ENCODE measurements at places on chromosomes 16 and 17. TPM values are rescaled to one million over a fixed set of nuclear protein-coding genes. Genes with fewer than 3 reads are reported as not detected.

DNA sequence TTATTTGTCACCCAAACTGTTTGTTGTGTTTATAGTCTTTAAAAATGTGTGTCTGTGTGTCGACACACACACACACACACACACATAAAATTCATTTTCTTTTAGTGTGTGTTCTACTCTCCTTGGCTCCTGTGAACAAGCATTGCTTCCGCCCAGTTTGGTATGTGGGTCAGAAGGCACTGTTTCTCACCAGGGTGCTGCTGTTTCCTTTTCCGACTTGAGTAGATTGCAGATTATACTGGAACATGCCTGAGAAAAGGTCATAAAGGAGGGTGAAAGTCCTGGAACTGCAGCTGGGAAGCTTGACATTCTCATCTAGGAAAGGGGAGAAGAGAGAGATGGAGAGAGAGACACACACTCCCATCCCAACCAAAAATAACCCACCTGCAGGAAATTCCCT lies 330.3 kb downstream of the BCAS3 start:
- no peak for DNase-seq

DNA sequence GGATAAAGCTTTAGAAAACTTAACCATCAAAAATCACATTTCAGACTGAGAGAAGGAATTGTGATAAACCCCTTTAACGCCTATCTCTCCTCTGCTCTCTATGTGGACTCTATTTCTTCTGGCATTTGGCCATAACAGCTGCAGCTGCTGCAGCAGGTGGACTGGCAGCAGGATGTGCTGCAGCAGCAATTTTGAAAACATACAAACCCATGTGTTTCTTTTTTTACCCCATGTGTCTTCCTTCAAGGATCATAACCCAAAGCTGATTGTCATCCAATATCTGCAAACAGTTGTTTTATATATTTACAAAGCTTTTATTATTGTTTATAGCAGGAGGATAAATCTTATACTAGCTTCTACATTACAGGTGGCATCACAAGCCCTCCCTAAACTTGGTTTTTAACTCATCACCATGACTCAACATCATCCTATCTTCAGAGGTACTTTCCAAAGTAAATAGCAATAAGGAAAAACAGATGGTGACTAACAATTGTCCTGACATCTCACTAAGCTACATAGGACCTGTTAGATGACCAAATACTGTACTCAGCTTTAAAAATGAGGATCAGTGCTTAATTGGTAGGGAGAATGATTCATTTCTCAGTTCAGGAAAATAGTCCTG lies 14.5 kb upstream of the KRTAP9-2 start:
- no peak for DNase-seq

- peak; percentile 32 for DNase-seq
Observed at GRCh38 chr17:49390548-49391324, 23.9 kb downstream of the PHB1 start.

DNA sequence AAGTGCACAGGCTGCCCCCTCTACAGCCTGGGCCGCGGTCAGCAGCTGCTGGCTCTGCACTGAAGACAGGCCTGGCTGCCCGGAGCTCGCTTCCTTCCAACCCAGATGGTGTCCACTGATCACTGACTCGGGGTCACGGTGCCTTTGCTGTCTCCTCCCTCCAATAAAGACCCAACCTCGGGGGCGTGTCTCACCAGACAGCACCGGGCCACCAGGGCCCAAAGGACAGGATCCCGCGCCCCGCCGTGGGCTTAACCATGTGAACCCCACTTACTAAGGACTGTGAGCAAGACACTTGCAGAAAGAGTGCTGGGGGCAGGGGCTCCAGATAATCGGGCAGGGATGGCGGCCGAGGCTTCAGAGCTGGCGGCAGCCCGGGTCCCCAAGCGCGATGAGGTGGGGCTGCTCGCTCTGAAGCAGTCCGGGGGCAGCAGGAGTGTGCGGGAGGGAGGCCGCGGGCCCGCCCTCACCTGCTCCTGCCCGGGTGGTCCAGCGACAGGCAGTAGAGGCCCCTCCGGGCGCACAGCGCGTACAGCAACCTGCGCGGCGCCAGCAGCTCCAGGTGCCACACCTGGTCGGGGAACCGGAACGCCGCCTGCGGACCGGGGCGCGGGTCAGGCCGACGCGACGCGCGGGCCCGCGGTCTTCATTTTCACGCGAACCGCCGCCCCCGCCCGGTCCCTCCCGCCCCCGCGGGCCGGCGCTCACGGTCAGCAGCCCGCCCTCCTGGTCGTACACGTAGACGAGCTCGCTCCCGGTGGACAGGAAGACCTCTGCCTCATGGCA lies 502 bp downstream of the FAAP100 start:
- no peak for DNase-seq

DNA sequence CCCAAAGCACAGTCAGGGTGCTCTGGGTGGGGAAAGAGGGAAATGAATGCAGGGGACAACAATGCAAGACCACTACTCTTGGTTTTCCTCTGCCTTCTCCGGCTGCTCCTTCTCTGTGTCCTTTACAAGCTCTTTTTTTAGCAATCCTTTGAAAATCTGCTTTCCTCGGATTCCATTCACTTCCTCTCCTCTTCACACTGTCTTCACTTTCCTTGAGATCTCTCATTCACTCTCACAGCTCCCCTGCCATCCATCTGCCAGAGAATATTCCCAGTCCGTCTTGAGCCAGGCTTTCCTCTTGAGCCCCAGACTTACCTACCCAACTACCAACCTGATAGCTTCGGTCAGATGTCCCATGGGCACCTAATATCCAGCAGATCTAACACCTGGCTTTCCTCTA lies 11.0 kb upstream of the SPOP start:
- DNase-seq: no peak

DNA sequence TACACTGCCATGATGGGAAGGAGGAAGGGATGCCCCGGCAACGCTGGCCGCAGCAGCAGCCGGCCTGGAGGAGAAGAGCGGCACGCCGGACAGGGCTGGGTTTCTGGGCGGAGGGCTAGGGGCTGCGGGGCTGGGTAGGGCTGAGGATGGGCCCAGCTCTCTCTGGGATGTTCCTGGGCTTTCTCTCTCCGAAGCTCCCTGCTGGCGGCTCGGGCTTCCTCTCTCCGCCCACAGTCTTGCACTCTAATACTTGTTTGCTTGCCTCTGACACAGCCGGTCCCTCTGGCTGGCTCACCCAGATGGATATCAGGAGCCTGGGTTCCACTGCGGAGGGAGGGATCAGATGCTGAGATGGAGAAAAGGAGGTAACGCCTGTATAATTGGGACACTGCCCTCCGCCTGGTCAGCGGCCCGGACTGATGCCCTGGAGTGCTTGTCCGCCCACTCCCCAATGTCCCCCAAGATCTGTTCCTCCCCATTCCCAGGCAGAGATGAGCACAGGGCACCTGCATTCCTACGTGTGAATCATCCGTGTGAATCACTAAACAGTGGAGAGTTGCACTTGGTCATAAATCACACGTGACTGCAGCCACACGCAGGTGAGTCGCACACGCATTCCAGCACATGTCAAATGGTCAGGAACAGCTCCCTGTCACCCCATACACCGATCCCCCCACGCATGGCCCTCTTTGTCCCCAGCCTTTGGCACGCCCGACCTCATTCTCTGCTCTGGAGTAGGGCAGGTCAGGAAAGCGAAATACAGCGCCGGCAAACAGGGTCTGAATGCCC lies at the start of gene ALOXE3:
Gene ALOXE3 (minus strand): TSS at position 535 of the 789 bp plus-strand sequence. CDS start 524 bp downstream, at position 11.
- peak; percentile 93 for DNase-seq

- no peak for DNase-seq
Observed at GRCh38 chr17:82400830-82401229, 17.3 kb upstream of the HEXD start.

GRCh38 chr17:33266611-33267010 lies 26.5 kb downstream of the ASIC2 start:
- no peak for DNase-seq

GRCh38 chr17:75263055-75263454 lies 1.4 kb downstream of the MRPS7 start:
- no peak for DNase-seq

GRCh38 chr16:68612996-68613395 lies 32.1 kb upstream of the CDH3 start:
- no peak for DNase-seq

DNA sequence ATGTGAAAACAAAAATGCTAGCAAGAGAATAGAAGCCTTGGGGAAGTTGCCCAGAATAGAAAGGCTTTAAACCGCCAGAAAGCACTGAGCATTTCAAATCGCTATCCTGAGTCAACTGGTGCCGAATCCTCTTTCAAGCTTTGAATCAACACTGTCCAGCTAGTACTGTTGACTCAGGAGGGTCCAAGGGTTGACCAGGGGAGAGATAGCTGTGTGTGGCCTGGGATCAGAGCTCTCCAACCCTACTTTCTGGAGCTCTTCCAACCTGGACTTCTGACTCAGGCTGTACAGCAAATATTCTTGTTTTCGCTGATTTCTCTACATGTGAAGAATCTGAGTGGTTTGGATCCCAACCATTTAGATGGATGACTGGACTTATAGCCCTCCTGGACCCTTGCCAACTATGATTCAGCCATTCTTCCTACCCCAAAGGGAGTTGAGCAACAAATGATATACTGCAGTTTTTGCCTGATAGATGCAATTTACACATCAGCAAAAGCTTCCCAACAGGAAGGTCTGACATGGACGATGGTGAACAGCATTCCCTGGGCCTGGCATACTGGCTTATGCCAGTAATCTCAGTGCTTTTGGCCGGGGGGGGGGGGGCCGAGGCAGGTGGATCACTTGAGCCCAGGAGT lies 154.0 kb upstream of the SDK2 start:
- no peak for DNase-seq

GRCh38 chr17:82983510-82984248 lies 95.7 kb upstream of the METRNL start:
- DNase-seq: no peak

DNA sequence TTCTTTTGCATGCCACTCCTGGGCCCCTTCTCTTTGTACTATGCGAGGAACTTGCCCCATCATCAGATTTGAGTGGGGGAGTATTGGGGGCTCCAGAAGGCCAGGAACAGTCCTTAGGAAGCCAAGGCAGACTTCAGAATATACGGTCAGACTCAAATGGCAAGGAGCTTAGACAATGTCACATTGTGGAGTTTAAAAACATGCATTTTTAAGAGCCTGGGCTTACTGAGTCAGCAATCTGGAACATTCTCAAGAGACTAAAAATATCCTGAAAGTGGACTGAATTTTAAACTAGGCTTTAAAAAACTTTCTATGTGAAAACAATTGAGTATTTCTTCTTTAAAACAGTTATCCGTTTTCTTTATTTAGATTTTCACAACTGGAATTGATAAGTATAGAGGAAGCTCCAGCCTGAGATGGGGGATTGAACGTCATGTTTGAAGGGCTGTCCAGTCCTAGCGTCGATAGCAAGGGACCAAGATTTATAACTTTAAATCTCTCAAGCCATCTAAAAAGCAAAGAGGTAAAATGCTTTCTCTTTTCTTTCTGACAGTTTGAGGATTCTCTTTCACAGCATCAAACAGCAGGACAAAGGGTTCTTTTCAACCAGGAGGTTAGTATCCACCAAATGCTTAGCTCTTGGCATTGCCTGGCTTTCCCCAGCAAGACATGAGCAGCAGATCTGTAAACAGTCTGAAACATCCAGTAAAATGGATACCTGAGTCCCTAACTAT lies 45.8 kb upstream of the CDRT4 start:
- no peak for DNase-seq

DNA sequence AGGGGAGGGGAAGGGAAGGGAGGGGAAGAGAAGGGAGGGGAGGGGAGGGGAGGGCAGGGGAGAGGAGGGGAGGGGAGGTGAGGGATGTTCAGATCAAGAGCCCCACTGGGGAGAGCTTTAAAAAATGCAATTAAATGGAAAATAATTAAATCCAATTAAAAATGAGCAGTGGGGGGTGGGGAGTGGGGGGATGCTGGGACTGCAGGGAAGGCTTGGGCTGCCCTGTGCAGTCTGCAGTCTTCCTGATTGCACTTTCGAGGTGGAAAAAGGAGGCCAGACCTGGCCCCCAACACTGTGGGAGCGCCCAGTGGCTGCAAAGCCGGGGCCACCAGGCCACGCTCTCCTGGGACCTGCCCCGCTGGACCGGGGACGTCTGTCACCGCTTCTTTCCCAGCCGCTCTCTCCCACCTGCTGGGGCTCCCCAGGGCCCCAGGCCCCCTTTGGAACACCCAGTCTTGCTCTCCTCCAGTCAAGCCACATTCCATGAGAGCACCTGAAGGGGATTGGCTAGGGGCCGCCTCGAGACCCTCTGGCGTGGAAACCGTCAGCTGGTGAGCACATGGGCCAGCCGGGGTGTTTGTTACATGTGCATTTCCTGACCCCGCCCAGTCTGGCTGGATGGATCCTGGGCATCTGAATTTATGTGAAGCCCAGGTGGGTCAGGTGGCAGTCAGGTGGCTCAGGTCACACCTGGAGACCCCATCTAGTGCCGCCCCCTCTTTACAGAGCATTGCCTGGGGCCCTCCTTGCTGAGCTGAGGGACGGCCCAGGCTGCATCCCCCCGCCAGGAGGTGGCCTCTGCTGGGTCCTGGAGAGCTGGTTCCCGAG lies 37.6 kb upstream of the CBFA2T3 start:
- DNase-seq: no peak

DNA sequence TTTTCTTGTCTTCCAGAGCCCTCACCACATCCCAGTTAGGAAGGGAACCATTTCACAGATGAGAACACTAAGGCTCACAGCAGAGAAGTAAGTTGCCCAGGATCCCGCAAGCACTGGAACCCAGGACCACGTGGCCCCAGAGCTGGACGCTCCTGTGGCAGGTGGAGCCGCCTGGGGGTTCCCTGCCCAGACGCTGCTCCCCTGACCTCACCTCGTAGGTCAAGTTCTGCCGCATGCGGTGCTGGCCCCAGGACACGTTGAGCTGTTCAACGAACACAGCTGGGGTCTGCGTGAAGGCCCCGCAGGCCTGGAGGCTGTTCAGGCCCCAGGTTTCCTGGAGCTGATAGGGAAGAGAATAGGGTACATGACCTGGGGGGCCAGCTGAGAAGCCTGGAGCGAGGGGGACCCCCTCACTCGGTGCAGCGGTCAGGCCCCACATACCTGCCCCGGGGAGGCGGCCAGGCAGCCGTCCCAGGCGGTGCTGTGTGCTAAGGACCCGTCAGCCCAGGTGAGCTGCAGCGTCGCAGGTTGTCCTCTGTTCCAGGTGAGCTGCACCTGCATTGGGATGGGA lies 54.1 kb downstream of the RMI2 start:
- no peak for DNase-seq

GRCh38 chr17:21127509-21128077 lies 829 bp downstream of the DHRS7B start:
- DNase-seq: no peak

GRCh38 chr17:6894206-6894528 lies 62.6 kb upstream of the TEKT1 start:
- no peak for DNase-seq

GRCh38 chr16:89344846-89345611 lies 127.5 kb downstream of the ZNF778 start:
- DNase-seq: no peak

EFCAB13 gene
- 4.5 TPM for total RNA-seq

NPIPA5 gene
- total RNA-seq: 11.0 TPM

CDRT15L2 gene
- not detected for total RNA-seq

GINS2 gene
- 0.98 TPM for total RNA-seq

CACNG5 gene
- not detected for total RNA-seq

HAS3 gene
- total RNA-seq: 3.5 TPM

ODAD4 gene
- 0.42 TPM for total RNA-seq

ARL6IP1 gene
- total RNA-seq: 97.6 TPM

CASKIN1 gene
- 0.71 TPM for total RNA-seq

ST6GALNAC1 gene
- total RNA-seq: 2.4 TPM

Measured in lower leg skin (tissue), 4 donors.